Right lung (tissue), 10 donors: ENCODE measurements at places on chromosomes 4 and X.

DNA sequence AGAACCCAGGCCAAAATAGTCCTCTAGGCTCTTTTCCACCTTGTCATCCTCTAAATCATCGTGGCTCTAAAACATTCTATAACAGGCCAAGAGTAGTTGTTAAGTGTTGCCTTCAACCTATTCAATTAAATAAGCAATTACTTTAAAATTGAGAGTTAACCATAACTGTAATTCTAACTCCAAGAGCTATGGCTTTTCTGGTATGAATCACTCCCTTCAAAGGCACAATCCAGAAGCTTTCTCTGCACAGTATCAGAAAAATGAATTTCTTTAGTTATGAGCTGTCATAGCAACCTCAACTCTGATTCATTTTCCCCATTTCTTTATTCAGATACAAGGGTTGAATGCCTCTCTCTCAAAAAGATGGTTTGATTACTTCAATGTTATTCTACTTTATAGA lies 21.7 kb downstream of the INPP4B start:
- no peak for DNase-seq

DNA sequence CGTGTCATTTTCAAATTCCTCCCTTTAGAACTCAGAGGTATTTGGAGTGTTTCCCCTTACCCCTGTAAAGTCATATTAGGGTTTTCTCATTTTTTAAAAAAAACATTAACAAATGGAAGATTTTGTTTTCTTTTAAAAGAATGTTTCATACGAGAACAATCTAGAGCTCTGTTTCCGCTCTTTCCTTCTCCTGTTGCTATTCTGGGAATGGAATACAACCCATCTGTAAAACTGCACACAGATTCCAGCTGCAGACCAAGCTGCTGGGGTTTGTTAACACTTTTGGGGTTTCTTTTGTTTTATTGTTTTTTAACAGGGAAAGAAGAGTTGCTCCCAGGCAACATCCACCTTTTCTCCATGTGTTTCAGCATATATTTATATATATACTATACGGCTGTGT lies 61.3 kb downstream of the HCCS start:
- no peak for DNase-seq

GRCh38 chr4:102322736-102323135 lies 22.5 kb downstream of the SLC39A8 start:
- no peak for DNase-seq

GRCh38 chrX:127259742-127260141 lies 440.2 kb downstream of the PRR32 start:
- DNase-seq = no peak

DNA sequence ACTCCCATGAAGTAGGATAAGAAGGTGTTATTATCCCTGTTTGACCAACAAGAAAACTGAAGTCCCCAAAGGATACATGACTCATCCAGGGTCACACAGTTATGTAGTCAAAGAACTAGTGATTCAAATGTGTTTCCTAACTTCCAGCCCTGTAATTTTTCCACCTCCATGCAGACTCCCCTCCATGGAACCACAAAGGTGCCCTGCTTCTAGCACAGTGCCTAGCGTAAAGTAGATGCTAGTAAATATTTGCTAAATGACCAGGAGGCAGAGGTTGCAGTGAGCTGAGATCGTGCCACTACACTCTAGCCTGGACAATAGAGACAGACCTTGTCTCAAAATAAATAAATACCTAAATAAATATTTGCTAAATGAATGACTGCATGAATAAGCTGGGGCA lies 55.8 kb downstream of the FRMPD3 start:
- DNase-seq = no peak

DNA sequence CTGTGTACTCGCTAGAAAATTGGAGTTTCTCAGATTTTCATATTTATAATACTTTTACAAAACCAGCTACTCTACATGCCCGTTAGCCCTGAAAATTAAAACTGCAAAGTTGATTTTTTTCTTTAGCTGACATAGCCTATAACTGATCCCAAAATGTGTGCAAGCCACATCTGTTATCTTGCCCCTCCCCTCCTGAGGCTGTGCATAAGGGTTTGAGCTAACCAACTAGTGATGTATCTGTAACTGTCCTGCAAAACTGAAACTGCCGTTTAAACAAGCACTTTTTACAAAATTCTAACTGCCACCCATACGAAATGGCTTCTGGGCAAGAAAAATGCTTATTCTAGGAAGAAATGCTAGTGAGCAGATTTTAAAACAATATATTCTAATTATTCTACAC lies 59.1 kb downstream of the EDNRA start:
- DNase-seq = no peak

DNA sequence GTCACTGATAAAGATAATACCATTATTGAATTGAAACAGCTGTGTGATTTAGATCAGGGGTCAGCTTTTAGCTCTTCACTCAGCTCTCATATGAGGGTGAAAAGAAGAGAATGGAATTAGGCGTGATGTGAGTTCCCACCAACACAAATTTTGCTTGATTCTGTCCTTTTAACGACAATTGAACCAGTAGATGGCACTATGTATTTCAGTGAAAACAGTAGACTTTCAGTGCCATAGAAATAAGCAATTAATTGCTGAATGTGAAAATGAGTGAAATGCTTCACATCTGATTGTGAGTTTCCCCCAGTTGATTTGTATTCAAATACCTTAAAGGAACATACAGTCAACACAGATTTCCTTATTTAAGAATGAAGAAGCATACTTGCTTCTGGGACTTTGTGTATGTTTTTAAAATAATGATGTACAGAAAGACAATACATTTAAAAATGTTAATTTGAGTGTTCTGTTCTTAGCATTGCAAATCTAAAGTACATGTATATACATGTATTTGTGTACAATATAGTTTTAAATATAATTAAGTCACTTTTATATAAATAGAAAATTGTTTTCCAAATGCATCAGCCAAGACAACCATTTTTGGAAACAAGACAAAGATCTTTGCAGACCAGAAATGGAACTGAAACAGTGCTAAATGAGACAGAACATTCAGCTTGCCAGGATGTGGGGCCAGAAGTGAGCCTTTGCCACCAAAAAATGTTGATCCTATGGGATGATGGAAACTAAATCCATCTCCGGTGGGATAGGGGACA lies 178.8 kb downstream of the SNCA start:
- peak; percentile 25 for DNase-seq

DNA sequence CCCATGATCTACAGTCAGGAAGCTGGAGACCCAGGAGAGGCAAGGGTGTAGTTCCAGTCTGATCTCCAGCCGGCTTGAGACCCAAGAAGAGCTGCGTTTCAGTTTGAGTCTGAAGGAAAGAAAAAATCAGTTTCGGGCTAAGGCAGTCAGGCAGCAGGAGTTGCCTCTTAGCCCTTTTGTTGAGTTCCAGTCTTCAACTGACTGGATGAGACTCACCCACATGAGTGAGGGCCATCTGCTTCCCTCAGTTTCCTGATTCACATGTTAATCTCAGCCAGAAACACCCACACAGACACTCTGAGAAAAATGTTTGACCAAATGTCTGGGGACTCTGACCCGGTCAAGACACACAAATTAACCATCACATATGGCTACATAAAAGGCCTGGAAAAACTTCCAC lies 73.6 kb upstream of the ELOVL6 start:
- no peak for DNase-seq
